Stimulated activated CD4-positive, alpha-beta T cell treated with anti-CD3 and anti-CD28 coated beads, Interleukin-15, amount 100 ng/mL, for 24 hours (primary cell): ENCODE measurements at places on chromosomes 12 and 14.

DNA sequence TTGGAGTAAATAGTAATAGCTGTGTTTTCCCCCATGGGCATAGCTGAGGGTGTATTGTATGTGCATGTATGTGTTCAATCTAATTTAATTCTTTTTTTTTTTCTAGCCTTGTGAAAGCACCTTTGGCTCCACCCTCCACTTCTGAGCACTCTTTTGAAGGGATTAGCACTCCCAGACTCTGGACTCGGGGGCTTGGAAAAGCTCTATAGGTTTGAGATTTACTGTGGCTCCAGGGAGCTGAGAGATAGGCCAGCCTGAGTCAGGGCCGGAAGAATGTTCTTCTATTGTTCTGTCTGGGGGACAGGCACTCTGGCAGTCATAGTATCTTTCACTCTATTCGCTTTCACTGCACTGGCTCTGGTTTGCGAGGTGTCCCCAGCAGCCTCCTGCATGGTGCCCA is 540.0 kb upstream of the TBX3 start:
- DNase-seq = no peak

- no peak for DNase-seq
Measured at GRCh38 chr12:108668063-108668462, 34.4 kb upstream of the SELPLG start.

DNA sequence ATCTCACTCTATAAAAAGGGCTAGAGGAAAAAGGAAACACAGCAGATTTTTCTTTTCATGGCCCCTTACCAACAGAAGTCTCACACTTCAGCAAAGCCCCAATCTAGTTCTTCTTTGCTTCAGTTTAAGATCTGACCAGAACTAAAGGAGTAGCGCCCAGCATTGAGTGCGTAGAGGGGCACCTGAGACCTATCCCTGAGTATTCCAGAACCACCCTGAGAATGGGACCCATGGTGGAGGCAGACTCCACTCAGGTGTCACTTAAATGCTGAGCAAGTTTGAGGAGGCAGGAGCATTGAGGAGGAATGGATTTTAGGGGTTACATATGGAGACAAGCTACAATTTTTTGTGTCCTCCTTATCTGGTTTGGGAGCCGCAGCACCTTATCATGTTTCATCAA is 1.8 kb upstream of the HOXC11 start:
- DNase-seq = no peak

DNA sequence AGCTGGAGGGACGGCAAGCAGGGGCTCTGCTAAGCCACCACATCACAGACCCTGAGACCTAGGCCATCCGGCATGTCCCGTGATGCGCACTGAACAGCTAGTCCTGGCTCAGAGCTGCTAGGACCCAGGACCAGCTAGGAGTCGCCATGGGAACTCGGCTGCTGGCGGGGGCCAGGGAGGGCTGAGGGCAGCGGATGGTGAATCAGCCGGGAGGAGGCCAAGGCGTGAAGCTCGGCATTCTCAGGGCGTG is 5.1 kb downstream of the AHNAK2 start:
- DNase-seq = no peak

- peak; percentile 48 for DNase-seq
Measured at GRCh38 chr12:51886021-51886710, 1.7 kb upstream of the ANKRD33 start.

- DNase-seq = no peak
Measured at GRCh38 chr12:116999066-116999465, 88.3 kb downstream of the FBXW8 start.

GRCh38 chr12:13154831-13155230 is 41.7 kb upstream of the EMP1 start:
- DNase-seq = no peak

- DNase-seq = no peak
Measured at GRCh38 chr14:93893661-93894261, 33.4 kb upstream of the FAM181A start.

GRCh38 chr12:63995512-63995911 is 151.0 kb downstream of the SRGAP1 start:
- DNase-seq = no peak

GRCh38 chr12:54409267-54409666 is 9.8 kb downstream of the ITGA5 start:
- no peak for DNase-seq

GRCh38 chr12:27332407-27332713 is 276 bp upstream of the BMAL2 start:
- peak; percentile 9 for DNase-seq

DNA sequence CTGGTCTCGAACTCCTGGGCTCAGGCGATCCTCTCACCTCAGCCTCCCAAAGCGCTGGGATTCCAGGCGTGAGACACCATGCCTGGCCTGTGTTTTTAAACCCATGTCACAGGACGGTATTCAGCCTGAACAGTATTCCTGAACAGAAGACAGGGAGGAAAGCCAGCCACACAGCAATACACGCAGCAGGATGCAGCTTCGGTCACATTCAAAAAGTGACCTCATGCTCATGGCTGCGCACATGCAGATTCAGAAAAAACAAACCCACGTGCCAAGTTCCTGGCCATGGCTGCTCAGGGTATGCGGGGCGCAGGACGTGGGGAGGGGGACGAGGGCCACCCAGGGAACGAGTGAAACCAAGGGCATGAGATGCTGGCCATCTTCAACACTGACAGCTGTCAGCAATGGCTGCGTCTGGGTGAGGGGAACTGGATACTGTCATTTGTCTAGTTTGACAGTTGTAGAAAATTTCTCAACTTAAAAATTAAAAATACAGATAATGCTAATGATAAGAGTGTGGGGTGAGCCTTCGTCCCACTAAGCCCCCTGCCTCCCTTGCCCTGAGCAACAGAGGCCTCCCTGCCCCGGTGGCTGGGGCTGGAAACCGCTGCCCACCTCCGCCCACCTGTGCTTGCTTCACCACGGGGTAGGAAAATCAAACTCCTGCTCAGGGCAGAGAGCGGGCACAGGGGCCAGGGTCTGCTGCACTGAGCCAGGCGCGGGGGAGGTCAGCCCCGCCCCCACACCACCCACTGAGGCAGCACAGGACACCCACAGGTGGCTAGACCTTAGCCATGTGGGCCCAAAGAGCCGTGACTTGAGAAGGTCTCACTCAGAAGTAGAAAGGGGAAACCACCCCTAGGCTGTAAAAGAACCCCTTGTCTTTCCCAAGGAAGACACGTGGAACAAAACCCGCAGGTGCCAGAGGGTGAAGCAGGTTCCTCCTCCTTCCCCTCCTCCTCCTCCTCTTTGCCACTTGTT is 84.2 kb downstream of the SCARB1 start:
- DNase-seq = no peak

- DNase-seq = no peak
Measured at GRCh38 chr12:116157845-116158267, 119.6 kb downstream of the MED13L start.

DNA sequence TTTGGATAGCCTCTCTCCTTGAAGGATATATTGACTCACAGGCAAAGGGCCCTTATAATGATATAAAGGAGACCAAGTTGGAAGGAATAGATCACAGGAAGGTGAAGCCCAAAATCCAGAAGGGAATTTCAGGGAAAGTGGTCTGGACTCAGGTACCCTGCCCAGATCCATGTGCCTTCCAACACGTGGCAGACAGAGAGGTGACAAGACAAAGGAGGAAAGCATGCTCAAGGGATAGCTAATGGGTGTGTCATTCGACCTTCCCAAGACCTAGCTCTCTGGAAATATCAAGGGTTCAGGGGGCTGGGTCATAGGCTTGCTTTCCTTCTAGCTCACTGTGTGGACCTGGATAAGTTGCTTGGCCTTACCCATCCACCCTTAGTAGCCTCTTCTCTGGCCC is 214.3 kb downstream of the ZFP36L1 start:
- no peak for DNase-seq

DNA sequence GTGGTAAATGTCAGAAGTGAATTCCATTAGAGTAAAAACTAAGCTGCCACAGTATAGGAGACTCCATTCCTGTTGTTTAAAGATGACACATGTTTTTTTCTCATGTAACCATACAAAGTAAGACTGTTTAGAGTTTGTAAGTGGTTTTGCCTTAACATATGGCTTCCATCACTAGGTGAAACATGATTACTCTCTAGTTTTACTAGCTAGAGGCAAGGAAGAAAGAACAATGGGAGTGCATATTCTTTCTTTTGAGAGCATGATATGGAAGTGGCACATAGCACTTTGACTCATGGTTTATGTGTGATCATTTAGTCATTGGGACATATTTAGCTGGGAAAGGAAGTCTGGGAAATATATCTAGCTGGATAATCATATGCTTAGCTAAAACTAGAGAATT is 7.7 kb downstream of the ATF7IP start:
- no peak for DNase-seq

DNA sequence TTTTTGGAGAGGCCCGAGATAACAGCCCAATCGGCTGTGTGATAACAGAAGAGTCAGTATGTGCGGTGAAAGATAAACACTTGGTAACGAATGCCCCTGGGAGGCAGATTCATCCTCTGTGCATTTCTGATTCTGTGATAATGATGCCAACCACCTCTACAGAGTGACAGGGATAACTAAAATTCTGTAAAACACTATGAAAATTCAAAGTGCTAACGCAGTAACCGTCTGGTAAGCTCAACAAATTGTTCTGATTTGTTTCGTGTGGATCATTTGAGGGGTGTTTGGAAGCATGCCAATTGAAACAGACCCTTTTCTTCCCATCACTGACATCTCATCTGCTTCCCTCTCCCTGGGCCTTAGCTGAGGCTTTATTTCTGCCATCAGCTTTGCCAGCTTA is 76.3 kb downstream of the ESR2 start:
- no peak for DNase-seq

GRCh38 chr14:33390335-33390734 is 451.7 kb downstream of the NPAS3 start:
- no peak for DNase-seq

DNA sequence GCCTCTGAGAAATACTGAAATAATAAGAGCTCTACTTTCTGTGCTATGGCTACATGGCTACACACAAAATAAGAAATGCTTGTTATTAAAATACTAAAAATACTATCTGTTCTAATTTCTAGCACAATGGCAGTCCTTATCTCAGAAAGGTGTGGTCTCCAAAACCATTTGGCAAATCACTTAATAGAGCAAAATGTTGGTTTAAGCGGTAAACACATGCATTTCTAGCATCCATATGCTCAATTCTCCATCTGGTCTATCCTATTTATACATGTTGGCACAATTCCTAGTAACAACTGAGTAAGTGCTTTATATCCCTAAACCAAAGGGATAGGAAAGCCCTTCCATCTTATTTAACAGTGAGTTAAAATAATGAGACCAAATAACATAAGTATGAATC is 107.0 kb downstream of the PAPLN start:
- no peak for DNase-seq

DNA sequence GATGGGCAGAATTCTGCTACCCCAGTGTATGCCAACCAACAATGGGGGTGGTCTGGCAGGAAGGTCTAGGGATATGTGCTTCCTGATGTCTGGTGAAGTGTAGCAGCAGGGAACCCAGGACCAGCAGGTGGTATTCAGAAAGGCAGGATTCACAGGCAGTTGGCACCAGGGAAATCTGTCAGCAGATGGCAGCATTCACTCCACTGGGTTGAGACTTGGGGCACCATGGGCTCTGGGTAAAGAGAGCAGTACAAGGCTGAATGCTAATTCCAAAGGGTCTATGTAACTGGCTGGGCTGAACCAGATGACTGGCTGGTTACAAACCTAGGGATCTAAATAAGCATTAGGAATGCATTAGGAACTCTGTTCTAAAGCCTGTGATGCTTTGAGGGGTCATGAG is 466.9 kb upstream of the STXBP6 start:
- no peak for DNase-seq

GRCh38 chr12:83859021-83859420 is 1053.6 kb downstream of the SLC6A15 start:
- DNase-seq = no peak

- no peak for DNase-seq
Measured at GRCh38 chr12:120101617-120102016, 14.9 kb downstream of the RAB35 start.

GRCh38 chr14:33186656-33187055 is 248.0 kb downstream of the NPAS3 start:
- no peak for DNase-seq

- no peak for DNase-seq
Measured at GRCh38 chr14:59140106-59140843, 48.2 kb upstream of the DAAM1 start.

- no peak for DNase-seq
Measured at GRCh38 chr14:34052658-34053014, 101.8 kb upstream of the EGLN3 start.

DNA sequence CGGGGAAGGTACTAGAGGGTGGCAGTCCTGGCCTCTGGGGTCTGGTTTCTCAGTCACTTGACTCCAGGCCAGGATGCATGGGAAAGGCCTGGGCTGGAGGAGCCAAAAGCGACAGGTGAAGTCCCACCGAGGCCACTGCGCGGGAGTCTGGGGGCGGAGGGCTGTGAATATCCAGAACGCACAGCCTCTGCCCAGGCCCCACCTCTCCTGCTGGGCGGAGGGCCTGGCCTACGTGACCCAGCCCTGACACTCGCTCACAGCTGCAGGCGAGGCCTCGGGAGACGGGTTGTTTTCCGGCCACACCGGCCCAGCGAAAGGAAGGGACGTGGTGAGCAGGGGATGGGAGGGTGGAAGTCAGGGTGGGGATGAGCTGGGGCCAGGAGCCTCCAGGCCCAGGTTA is 91.2 kb downstream of the RFLNA start:
- DNase-seq = no peak

DNA sequence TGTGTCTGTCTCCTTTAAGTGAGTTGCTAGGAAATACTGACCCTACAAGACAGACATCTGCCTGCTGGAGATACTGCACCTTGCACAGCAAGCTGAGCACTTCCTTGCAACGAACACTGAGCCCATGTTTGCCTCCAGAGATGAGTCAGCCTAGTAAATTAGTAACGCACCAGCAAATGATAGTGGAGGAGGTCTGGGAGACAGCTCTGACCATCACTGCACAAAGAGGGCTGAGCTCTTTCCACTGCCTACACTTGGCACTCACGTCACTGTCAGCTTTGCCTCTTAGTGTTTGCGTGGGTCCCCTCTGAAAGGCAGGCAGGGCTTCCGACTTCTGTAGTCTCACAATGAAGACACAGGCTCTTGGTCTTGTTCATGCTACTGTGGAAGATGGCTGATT is 109.0 kb downstream of the APAF1 start:
- peak; percentile 30 for DNase-seq

DNA sequence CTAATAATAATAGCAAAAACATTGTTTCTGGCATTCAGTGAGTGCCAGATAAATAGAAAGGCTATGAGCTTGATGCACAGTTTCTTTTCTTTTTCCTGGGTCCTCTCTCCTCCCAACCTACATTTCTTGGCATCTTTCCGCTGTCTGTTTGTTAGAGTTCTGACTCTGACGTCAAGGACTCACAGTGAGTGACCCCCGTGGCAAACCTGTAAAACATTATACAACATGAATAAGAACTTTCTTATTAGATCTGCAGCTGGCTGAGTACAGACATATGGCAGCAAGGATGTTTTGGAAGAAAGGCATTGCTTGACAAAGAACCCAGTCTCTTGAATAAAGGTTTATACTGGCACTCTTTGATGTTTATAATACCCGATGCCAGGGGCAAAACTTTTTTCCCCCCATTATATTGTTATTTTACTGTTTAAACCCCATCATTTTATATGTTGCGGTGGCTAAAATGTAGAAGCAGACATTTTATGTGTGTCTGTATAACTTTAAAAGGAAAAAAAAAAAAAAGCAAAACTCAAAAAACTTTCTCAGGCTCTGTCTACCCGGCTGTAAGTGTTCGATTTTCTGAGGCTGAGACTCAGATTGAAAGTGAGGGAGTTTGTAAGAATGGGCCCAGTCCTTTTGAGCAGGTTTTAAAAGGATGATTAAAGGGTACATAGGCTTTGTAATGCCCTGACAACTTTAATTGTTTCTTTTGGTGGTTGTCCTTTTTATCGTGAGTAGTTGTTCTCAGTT is 159.3 kb downstream of the PDE3A start:
- DNase-seq = no peak
